Activated CD4-positive, alpha-beta T cell treated with anti-CD3 and anti-CD28 coated beads, Interleukin-2, amount 10 ng/mL, durations not matched to agents 7 days and 5 days (primary cell): ENCODE measurements at places on chromosomes 3 and 15. TPM values are rescaled to one million over a fixed set of nuclear protein-coding genes. Genes with fewer than 3 reads are reported as not detected.

DNA sequence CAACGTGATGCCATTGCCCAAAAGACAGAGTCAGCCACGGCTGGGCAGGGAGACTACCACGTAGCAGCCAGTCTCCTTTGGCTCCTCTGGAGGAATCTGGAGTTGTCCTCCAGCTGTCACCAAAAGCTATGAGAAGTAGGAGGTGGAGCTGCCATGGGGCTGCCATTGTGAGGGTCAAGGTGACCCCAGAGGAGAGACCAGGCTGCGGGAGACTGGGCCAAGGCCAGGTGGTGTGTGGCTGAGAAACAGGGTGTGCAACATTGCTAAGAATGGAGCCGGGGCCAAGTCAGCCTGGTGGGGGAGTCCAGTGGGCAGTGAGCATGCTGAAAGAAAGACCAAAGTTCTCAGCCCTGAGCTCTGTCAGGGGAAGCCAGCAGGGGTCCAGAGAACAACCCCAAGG, 29.9 kb upstream of the MRPS22 start:
- no peak for DNase-seq

GRCh38 chr3:21216598-21216997, 534.4 kb downstream of the ZNF385D start:
- DNase-seq: no peak

DNA sequence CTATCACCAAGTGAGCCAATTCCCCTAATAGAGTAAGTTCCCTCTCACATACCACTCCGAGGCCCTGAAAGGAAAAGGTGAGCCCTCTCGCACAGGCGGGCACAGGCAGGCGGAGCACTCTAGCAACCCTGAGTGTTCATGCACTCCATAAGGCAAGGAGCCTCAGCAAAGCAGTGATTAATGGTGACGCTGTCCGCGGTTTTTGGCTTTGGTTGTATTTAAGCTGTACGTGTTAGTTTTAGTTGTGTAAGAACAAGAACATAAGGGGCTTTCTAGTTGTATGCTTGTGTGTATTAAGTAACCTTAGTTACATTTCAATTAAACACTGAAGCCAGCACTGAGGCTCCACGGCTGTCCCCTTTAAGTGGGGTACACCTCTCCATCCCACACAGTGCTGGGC, 33.1 kb downstream of the KLHL25 start:
- no peak for DNase-seq

DNA sequence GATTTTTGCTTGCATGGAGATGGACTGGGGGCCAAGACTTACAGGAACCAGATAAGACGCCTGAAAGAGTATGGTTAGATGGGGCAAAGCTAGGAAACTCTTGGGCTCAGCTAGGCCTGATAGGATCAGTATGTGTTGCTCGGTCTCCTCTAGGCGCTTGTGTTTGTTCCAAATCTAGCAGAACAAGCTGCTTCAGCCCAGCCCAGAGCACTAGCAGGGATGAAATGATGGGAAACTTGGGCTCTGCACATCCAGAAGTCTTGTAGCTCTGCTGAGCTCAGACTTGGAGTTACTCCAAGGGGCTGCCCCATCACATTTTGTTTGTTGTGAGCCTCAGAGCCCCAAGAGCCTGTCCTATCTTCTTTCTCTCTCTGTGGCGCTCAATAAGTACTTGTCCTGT, 34.7 kb downstream of the FOXL2 start:
- no peak for DNase-seq

GRCh38 chr3:78792733-78793132, 975.1 kb downstream of the ROBO1 start:
- DNase-seq: no peak

- DNase-seq: no peak
These were observed 15.2 kb downstream of the MCM2 start for GRCh38 chr3:127613406-127613805.

GRCh38 chr15:55914446-55914845, 79.0 kb downstream of the NEDD4 start:
- DNase-seq: no peak

GRCh38 chr15:70768257-70768883, 5.0 kb upstream of the UACA start:
- no peak for DNase-seq

- no peak for DNase-seq
These were observed 16.8 kb downstream of the PLA2G4F start for GRCh38 chr15:42139596-42139995.

DNA sequence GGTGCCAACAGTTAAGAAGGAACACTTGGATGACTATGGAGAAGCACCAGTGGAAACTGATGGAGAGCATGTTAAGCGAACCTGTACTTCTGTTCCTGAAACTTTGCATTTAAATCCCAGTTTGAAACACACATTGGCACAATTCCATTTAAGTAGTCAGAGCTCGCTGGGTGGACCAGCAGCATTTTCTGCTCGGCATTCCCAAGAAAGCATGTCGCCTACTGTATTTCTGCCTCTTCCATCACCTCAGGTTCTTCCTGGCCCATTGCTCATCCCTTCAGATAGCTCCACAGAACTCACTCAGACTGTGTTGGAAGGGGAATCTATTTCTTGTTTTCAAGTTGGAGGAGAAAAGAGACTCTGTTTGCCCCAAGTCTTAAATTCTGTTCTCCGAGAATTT, 3.0 kb downstream of the SKIL start:
- no peak for DNase-seq

DNA sequence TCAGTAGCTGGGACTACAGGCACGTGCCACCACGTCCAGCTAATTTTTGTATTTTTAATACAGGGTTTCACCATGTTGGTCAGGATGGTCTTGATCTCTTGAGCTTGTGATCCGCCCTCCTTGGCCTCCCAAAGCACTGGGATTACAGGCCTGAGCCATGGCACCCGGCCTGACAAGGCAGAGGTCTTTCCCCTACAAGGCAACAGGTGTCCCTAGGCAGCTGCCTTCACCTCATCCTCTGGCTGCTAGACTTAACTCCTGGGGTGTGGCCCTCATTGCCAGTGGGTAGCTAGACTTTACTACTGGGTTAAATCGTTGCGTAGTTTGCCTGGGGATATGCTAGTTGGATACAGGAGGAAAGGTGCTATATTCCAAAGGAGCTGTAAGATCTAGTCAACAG, 81.4 kb downstream of the CHRD start:
- DNase-seq: no peak

GRCh38 chr3:149438981-149439380, 35.5 kb upstream of the TM4SF4 start:
- DNase-seq: no peak

- DNase-seq: no peak
These were observed 11.9 kb upstream of the PDIA5 start for GRCh38 chr3:123054931-123055330.

DNA sequence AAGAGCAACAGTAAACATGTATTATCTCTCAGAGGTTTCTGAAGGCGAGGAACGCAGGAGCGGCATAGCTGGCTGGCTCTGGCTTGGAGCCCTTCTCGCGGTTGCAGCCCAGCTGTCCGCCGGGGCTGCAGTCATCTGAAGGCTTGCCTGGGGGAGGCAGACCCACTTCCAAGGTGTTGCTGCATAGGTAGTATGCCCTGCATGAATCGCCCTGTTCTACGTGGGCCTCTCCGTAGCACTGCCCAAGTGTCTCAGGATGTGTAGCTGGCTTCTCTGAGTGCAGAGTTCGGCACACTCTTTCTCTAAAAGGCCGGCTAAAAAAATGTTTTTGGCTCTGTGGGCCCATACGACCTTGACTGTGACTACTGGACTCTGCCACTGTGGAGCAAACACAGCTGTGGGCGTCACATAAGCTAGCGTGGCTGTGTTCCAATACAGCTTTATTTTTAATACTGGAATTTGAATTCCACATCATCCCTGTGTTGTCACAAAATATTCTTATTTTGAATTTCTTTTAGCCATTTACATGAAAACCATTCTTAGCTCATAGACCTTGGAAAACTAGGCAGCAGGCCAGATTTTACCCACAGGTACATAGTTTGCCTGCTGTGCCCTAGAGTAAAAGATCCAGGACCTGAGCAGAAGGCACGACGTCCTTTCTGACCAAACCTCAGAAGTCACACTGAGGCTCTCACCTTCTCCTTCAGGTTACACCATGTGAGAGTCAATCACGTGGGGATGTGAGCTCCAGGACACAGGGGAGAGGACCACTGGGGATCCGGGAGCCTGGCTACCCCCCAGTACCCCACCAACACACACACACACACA, 55.9 kb downstream of the PGPEP1L start:
- no peak for DNase-seq

GRCh38 chr15:67165254-67166253, 88.9 kb downstream of the AAGAB start:
- no peak for DNase-seq

Gene TRIM69
- total RNA-seq: 70.2 TPM

Gene CPLX3
- 0.12 TPM for total RNA-seq

Gene SPINK8
- not detected for total RNA-seq

Gene PIERCE2
- 0.60 TPM for total RNA-seq

Gene SIDT1
- total RNA-seq: 31.6 TPM

Gene BCL6
- total RNA-seq: 12.7 TPM

Gene SLC25A38
- total RNA-seq: 34.0 TPM

Gene C3orf49
- total RNA-seq: not detected

Gene RETNLB
- total RNA-seq: not detected
